Forelimb muscle (tissue), 1 donor: ENCODE measurements at places on chromosomes 1 and 21. TPM values are rescaled to one million over a fixed set of nuclear protein-coding genes. Genes with fewer than 3 reads are reported as not detected.

The TFF3 gene
- 1.7 TPM for polyA plus RNA-seq

GRCh38 chr1:198352975-198353695 is 187.3 kb downstream of the ATP6V1G3 start:
- DNase-seq, result no peak

The TAS1R1 gene
- polyA plus RNA-seq, result 5.5 TPM

- DNase-seq, result no peak
Measured at GRCh38 chr1:184062640-184063286, 11.2 kb downstream of the TSEN15 start.

The KRTAP19-3 gene
- polyA plus RNA-seq, result not detected

DNA sequence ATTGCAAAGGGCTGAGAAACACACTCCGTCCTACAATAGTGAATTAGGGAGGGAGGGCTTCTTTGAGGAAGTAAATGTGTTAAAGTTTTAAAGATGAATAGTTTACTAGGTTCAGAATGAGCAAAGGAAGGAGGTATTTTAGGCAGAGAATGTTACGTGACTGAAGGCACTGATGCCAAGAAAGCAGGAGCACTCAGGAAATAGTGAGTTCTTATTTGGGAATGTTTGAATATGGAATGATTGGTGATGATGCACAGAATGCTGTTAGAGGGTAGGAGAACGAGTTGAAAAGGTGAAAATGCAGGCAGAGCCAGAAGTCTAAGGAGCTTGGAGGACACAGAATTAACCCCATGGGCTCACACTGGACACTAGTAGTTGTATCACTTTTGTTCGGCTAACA is 108.0 kb downstream of the NRIP1 start:
- DNase-seq, result no peak

DNA sequence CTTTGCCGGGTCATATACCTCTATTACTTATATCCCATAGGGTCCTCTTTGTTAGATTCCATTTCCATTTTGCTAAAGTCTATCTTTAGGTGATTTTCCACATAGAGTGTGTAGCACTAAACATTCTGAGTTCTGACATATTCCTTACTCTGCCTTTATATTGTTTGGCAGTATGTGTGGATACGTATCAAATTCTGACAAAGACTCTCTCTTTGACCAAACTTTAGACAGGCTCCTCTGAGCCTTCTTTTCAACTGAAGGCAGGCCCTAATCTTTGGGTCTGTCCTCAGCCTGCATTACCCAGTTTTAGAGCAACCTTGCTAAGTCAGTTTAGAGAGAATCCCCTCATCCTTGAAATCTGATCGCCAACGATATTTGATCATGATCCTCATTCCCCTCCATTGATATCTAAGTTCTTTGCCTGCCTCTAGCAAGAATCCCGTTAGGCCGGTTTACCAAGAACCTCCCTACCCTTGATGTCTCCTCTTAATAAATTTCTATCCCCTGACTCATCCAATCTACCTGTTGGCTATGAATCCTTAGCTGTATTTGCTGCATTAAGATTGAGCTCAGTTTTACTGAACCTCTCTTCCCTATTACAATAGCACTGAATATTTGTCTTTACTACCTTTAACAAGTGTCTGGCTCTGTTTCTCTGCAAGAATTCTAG is 10.4 kb upstream of the PPT1 start:
- no peak for DNase-seq

The CD48 gene
- polyA plus RNA-seq, result 1.9 TPM

DNA sequence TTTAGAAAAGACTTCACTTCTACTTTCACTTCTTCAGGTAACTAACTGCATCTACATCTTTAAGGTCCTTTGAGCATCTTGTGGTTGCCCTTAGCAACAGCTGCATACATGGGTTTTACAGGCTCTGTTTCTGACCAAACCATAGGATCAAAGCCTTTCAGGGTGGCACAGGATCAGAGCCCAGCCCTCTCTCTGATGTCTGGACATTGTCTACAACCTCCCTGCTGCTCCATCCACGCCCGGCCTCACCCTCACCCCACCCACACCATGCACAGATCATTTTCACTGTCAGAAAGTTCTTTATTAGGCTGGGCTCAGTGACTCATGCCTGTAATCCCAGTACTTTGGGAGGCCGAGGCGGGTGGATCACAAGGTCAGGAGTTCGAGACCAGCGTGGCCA is 5.2 kb downstream of the NCF2 start:
- no peak for DNase-seq

DNA sequence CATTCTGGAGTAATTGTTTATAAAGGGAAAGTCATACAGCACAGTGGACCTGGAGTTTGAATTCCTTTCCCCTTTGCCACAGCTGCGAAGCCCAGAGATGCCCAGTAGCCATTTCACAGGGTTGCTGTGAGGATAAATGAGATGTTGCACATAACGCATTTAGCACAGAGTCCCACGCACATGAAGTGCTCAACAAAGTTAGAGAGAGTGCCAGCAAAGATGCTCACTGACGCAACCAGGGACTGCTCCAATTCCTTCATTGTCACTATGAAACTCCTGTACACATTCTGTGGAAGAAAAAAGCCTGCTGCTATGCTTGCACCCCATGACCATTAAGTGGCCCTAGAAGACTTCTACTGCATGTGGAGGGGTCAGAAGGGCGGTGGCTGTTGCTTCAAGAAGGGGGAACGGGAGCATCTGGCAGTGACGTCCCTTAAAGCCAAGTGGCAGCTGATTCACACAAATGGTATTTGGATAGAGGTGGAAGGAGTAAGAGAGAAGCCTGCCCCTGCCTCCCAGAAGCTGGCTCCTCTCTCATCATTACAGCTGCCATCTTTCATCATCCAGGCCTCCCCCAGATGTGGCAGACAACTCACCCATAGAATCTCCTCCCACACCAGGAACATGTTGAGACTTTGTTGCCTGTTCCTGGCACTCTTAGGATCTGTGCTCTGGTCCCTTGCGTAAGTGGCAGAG is 26.5 kb upstream of the VAV3 start:
- no peak for DNase-seq

The HSF2BP gene
- polyA plus RNA-seq, result 0.62 TPM

The LRRC8B gene
- 3.1 TPM for polyA plus RNA-seq

The PTPRF gene
- polyA plus RNA-seq, result 10.4 TPM

DNA sequence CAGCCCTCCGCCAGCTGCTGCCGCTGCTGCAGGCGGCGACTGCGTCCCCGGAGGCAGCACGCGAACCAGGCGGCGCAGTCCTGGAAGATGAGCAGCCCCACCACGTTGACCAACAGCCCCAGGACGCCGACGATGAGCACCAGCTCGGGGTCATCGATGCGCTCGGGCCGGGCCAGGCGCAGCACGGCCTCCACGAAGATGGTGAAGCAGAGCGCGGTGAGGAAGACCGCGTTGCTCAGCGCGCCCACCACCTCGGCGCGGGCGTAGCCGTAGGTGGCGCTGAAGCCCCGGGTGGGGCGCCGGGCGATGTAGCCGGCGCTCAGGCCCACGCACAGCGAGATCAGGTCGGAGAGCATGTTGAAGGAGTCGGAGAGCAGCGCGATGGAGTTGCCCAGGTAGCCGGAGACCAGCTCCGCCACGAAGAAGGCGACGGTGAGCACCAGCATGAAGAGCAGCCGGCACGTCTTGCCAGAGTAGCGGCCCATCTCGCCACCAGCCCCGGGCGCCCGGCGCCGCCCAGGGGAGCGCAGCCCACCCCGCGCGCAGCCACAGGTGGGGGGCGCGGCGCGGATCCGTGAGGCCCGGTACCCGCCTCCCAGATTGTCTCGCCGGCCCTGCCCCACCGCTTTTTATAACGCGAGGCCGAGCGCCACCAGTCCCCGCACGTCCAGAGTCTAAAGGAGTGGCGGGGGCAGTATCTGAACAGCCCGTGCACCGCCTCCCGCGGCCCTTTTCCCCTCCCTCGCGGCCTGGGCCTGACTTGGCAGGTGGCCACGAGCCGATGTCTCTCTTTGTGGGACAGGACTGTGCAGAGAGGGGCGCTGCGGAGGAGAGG is at the start of gene SLC30A10:
Gene SLC30A10 (minus strand): TSS at position 602 of the 835 bp plus-strand sequence. CDS start 117 bp downstream, at position 485.
- DNase-seq, result no peak

The ACP6 gene
- polyA plus RNA-seq, result 8.7 TPM

- DNase-seq, result no peak
Measured at GRCh38 chr1:53524428-53525375, 65.5 kb downstream of the DMRTB1 start.
